SW480 (cell line): ENCODE measurements at places on chromosomes 6 and 20.

DNA sequence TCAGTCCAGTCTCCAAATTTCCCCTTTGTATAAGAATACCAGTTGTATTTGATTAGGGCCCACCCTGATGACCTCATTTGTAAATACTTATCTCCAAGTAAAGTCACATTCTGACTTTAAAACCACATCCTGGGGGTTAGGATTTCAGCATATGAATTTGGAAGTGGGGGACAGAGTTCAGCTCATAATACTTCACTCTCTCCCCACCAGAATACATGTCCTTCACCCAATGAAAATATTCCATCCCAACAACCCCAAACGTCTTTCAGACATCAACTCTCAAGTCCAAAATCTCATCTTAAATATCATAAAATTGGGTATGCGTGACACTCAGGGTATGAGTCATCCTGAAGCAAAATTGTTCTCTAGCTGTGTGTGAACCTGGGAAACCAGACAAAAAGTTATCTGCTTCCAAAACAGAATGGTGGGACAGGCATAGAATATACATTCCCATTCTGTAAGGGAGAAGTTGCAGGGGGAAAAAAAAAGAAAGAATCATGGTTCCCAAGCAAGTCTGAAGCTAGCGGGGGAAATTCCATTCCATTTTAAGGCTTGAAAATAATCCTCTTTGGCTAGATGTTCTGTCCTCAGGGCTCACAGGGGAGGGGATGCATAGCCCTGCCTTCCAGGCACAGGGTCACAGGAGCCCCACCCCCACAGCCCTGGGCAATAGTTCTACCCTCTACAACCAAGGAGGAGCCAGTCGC, 113.9 kb downstream of the ADAT2 start:
- no peak for DNase-seq

- no peak for DNase-seq
These were observed 56.4 kb downstream of the HNF4A start for GRCh38 chr20:44411757-44412401.

- peak; percentile 37 for DNase-seq
These were observed 60.9 kb downstream of the RPRD1B start for GRCh38 chr20:38094373-38094891.

- no peak for DNase-seq
These were observed 83.4 kb downstream of the BMP6 start for GRCh38 chr6:7809346-7809745.

DNA sequence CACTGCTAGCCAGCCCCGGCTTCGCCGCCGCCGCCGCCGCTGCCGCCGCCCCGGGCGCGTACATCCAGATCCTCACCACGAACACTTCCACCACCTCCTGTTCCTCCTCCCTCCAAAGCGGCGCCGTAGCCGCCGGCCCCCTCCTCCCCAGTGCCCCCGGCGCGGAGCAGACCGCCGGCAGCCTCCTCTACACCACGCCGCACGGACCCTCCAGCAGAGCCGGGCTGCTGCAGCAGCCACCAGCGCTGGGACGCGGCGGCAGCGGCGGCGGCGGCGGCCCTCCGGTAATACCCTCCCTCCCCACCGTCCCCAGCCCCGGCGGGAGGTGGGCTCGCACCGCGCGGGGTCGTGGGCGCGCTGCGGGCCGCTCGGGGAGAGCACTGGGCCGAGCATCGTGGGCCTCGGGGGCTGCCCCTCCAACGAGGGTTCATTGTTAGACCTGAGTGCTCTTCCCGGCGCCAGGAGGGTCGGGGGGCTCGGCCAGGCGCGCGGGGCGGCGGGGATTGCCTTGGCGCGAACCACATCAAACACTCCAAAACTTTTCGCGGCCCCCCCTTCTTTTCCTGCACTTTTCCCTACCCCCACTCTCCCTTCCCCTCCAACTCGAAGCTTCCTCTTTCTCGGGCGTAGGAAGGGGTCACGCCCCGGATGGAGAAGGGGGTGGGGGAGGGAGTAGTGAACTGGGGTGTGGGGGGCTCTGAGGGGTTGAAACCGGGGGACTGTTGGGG, 827 bp downstream of the E2F3 start:
- DNase-seq, result peak; percentile 44

DNA sequence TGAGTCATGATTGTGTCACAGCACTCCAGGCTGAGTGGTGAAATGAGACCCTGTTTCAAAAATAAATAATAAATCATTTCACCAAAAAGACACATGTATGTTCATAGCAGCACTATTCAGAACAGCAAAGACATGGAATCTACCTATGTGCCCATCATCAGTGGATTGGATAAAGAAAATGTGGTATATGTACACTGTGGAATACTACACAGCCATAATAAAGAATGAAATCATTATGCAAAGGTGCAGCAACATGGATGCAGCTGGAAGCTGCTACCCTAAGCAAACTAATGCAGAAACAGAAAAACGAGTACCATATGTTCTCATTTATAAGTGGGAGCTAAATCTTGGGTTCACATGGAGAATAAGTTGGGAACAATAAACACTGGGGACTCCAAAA, 33.1 kb downstream of the ZNF451 start:
- no peak for DNase-seq

DNA sequence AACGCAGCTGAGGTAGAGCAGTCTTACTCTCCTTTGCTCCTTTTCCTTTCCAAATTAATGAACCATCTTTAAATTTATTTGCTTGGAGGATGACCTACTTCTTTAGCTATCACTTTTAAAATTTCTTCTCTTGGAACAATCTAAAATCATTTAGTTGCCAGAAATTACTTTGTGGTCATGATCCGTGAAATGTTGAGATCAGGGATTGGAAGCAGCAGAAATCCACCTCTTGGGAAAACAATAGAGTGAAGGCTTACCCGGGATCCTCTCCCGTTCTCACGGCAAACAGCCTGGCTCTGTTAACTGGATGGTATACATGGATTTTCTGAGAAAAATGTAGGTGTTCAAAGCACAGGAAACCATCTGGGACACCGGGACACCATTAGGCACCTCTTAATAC, 7.7 kb downstream of the AKAP12 start:
- no peak for DNase-seq

DNA sequence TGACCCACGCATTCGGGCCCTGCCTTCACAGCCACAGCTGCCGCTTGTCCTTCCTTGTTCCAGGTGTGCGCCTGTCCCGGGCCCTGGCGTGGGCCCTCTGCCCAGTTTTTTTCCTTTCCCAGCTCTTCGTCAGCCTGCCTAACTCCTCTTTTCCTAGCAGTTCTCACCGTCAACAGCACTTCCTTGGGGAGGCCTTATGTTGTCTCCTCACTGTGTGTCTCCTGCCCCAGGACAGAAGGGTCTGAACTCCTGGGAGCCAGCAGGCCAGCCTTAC, 71.8 kb downstream of the CDS2 start:
- DNase-seq, result no peak

DNA sequence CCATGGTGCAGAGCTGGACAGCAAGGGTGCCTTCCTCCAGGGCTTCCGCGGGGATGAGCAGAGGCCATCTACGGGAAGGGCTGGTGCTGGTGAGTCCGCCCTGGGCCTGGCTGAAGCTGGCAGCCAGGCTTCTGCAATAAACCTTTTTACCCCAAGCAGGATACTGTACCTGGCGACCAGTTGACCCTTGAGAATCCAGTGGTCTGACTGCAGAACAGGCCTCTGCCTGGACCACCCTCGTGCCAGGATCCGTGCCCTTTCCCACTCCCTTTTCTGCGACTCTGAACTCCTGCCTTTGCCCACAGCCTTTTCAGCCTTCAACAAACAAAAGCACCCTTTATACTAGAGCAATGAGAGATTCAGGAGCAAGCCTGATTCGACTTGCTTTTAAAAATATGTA, 18.9 kb downstream of the CDH26 start:
- no peak for DNase-seq

GRCh38 chr6:133170602-133171001, 70.6 kb upstream of the EYA4 start:
- DNase-seq, result no peak

- DNase-seq, result no peak
These were observed 897 bp upstream of the SEL1L2 start for GRCh38 chr20:13991311-13991710.

GRCh38 chr6:70208235-70208790, 94.6 kb downstream of the COL9A1 start:
- no peak for DNase-seq

- peak; percentile 18 for DNase-seq
These were observed 263.0 kb downstream of the PAX1 start for GRCh38 chr20:21968486-21968885.

DNA sequence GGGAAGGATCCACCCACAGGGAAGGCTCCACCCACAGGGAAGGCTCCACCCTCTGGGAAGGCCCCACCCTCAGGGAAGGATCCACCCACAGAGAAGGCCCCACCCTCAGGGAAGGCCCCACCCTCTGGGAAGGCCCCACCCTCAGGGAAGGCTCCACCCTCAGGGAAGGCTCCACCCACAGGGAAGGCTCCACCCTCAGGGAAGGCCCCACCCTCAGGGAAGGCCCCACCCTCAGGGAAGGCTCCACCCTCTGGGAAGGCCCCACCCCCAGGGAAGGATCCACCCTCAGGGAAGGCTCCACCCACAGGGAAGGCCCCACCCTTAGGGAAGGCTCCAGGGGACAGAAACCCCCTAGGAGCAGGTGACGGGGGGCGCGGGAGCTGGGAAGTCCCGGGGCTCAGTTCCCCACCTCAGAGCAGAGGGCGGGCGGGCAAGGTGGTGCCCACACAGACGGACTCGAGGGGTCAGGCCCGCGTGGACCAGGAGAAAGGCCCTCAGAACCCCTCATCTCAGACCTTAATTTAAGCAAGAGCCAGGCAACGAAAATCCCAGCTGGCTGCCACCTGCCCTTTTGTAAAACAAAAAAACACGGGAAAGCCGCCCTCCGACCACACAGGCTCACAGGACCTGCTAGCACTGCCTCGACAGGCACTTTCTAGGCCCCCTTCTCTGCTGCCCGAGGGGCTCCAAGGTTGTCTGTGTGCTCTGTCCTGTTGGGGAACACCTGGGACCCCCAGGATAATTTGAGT, 39.7 kb downstream of the KCNQ2 start:
- DNase-seq, result no peak
